ENCODE measurements at places on chromosomes 16 and 17.

DNA sequence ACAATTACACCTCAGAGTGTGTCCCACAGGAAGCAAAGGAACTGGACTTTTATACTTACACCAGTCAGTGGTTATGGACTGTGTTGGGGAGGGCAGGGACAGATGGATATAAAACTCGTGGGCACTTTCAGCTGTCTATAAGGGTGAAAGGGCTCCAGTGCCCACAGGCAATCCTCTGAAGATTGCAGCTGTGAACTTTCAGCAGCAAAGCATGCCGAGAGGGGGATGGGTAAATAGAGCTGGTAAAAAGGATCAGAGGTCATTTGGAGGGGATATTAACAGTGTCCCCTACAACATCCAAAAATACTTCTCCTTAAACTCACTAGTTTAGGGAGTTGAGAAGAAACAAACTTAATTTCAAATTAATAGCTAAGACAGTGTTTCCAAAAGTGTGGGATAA lies 13.3 kb upstream of the RFWD3 start:
- DNase-seq = no peak

DNA sequence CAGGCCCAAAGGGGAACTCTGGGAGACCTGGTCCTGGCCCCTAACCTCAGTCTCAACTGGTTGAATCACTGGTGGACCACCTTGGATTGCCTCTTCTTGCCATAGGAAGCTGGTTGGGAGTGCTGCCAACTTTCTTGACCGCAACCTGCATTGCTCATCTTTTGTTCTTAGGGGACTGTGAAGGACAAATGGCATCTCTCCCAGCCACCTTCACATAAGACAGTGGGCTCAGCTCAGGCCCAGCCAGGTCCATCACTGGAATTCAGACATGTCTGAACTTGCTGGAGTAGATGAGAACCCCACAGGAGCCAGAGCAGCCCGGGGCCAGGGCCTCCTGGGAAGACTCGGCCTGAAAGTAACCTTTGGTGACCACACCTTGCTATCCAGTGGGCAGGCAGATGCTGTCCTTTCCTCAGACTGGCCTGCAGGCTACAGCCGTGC lies 18.8 kb downstream of the ADORA2B start:
- no peak for DNase-seq

GRCh38 chr17:32659419-32659842 lies 172.6 kb downstream of the CDK5R1 start:
- peak; percentile 76 for DNase-seq

GRCh38 chr17:57823469-57824401 lies 26.1 kb downstream of the MRPS23 start:
- no peak for DNase-seq

GRCh38 chr16:87694441-87695125 lies 71.2 kb downstream of the KLHDC4 start:
- DNase-seq = no peak
